ENCODE measurements at places on chromosomes 6 and 20.

- DNase-seq: no peak
Measured at GRCh38 chr20:33649201-33649681, 12.9 kb upstream of the C20orf144 start.

GRCh38 chr20:48461091-48461734, 366.6 kb downstream of the PREX1 start:
- no peak for DNase-seq

DNA sequence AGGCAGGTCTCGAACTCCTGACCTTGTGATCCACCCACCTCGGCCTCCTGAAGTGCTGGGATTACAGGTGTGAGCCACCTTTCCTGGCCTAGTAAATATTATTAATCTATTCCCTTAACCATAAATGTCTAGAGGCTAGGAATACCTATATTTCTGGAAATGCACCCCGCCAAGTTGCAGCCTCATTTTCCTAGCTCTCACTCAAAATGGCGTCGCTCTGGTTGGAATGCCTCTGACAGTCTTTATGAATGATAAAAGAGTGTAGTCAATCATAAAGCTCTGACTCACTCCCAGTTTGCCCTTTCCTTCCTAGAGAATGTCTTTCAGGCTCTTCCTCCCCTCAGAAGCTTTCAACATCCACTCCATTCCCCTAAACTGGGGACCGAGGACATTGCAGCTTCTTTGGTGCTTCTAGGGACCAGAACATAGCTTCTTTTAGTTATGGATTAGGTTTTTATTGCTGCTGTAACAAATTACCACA, 14.1 kb upstream of the TRIM26 start:
- DNase-seq: no peak

GRCh38 chr6:20069021-20069522, 143.2 kb downstream of the MBOAT1 start:
- no peak for DNase-seq

- DNase-seq: no peak
Measured at GRCh38 chr6:44311767-44312166, 1.4 kb downstream of the AARS2 start.

- DNase-seq: peak; percentile 45
Measured at GRCh38 chr20:59912609-59913008, 20.8 kb downstream of the SYCP2 start.

DNA sequence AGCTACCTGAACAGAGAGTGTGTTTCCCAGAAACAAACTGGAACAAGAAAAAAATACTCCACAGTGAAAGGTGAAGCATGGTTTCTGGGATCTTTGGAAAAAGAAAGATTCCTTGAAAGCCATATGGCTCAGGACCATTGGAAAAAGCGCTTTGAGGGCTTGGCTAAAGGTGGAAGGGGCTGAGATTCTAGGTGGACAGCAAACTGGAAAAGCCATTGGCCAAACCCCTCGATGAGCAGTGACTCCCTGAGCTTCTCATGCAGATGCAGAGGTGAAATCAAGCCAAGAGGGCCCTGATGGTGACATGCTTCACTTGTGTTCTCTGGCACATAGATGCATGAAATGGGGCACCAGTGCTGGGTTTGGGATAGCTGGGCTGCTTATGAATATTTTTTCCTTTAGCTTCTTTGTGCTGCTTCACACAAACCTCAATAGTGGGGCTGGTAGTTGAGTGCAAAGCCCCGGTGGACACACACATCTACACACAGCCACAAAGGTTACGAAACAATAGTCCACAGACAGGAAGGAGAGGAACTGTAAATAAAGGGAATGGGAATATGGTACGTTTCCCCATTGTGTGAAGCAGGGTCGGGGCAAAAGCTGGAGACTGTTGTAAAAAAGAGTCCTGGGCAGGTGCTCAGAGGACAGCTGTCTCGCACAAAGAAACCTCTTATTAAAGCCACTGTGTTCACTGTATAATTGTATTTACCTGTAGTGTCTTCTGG, 117.8 kb downstream of the FOXA2 start:
- DNase-seq: no peak

DNA sequence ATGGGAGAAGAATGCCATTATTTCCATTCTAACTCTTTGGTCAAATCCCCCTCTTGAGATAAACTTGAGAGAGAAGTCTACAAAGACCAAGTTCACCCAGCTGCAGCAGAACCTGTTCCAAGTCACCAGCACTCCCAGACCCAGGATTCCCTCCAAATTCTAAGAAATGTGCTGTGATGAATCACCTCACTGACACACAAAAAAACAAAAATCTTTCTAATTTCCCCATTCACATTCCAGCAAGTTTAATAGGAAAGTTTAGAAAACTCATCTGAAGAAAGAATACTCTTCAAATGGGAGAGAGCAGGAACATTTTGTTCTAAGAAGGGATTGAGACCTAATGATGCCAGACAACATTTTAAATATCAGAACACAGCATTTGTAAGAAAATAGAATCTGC, 213.6 kb upstream of the PLCB4 start:
- DNase-seq: no peak

- peak; percentile 81 for DNase-seq
Measured at GRCh38 chr20:1894951-1895673, at the start of gene SIRPA. Gene SIRPA, plus strand, starts transcription at chr20:1895407. Its CDS starts 41 bp downstream, at chr20:1895448.

- DNase-seq: no peak
Measured at GRCh38 chr20:50579511-50579910, 69.3 kb downstream of the PTPN1 start.

DNA sequence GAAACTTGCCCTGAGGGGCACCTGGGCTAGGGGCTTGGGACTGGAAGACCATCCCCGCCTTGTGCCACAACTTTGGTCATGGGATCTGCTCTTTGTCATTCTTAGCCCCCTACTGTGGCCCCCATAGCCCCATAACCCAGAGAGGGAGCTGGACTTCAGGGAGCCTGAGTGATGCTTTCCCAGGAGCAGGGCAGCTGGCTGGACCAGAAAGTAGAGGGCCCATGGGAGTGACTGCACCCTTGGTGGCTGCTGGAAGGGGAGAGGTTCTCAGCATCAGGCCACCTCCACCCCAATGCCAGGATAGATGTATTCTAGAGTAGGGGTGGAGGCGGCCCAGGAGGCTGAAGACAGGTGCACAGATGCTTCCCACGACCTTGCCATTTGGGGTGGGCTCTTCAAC, 5.8 kb upstream of the FAM83D start:
- no peak for DNase-seq

- DNase-seq: no peak
Measured at GRCh38 chr6:88048578-88048977, 937 bp downstream of the SPACA1 start.

GRCh38 chr6:129766959-129767728, 57.2 kb upstream of the ARHGAP18 start:
- peak; percentile 84 for DNase-seq

GRCh38 chr6:70241031-70241430, 61.9 kb downstream of the COL9A1 start:
- DNase-seq: no peak

- no peak for DNase-seq
Measured at GRCh38 chr20:57946559-57947315, 236.9 kb upstream of the PMEPA1 start.

- DNase-seq: no peak
Measured at GRCh38 chr6:145643760-145644159, 91.6 kb downstream of the EPM2A start.

DNA sequence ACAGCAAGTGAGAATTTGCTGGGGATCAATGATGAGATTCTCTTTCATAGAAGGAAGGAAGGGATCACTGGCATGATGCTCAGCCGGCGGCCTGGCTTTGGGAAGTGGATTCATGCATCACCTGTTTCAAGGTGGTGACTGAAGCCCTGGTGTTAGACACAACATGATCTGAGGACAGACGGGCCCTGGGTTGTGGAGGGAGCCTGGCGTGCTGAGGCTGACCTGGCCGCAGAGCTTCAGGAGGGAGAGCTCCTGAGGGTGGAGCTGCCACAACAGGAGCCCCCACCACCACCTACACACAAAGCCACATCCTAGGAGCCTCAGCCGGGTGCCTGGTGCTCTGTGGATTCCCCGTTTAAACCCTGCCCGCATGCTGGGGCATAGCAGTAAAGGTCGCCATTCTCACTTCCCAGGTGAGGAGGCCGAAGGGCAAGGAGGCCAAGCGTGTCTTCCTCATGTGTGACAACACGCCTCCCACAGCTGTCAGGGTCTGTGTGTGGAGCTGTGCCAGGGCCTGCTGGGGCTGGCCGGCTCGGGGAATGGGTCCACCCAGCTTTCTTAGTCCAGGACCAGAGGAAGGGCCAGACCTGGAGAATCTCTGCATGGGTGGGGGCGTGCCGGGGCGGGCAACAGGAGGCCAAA, 107.0 kb downstream of the ERMARD start:
- no peak for DNase-seq

- DNase-seq: peak; percentile 58
Measured at GRCh38 chr20:40781327-40782042, 92.4 kb upstream of the MAFB start.

- no peak for DNase-seq
Measured at GRCh38 chr6:80234908-80235307, 128.4 kb downstream of the BCKDHB start.

- no peak for DNase-seq
Measured at GRCh38 chr6:111472933-111473435, 10.0 kb downstream of the REV3L start.

DNA sequence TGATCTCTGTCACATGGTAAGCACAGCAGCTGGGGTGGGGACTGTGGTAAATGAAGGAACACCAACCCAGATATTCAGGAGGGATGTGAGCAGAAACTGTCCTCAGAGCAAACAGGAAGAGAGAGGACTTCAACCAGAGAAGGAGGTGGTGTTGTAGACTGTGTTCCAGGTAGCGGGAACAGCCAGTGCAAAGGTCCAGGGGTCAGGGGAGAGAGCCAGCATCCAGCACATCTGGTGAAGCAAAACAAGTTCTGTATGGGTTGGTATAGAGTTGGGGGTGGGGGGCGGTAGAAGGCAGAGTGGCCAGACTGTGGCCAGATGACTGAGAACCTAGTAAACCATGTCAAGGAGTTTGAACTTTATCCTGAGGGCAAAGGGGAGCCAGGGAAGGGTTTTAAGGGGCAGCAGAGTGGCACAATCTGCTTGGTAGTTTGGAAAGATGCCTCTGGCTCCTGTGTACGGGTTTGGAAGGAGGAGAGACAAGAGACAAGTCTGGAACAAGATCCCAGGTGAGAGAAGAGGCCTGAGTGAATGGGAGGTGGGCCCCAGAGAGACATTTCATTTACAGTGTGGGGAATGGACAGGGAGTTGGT, 27.8 kb upstream of the TTPAL start:
- no peak for DNase-seq

- no peak for DNase-seq
Measured at GRCh38 chr20:45828589-45828988, 1.5 kb upstream of the TNNC2 start.

- no peak for DNase-seq
Measured at GRCh38 chr6:8074213-8074612, 10.0 kb upstream of the BLOC1S5 start.

GRCh38 chr6:20166210-20166609, 46.1 kb downstream of the MBOAT1 start:
- DNase-seq: no peak

DNA sequence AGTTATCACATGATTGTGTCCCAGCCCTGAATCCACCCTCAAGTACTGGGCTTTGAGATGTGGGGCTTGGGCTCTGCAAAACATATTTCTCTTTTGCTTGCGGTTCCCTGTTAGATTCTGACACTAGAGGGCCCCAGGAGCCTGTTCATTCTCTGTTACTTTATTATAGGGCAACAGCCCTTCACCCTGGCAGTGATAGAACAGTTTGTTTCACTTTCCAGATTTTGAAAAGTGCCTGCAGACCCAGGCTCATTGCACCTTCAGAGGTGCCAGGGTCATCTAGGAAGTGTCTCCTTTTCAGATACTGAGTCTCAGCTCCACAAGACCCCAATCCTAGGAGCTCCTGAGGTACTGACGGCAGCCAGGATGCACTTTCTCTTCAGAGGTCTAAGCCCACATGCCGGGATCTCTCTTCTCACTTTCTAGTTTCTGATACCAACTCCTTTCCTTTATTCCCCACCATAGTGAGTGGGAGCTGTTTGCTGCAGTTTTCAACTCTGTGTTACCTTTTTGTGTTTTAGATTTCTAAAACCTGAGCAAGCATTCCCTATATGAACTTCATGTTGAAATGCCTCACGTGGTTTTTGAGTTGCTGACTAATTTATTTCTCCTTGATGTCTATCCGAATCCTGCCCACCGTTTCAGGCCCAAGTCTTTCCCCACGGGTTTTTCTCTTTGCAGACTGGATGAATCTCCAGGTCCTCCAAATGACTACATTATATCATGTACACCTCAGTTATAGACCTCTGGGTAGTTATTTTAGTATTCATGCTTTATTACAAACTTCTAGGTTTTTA, 10.9 kb downstream of the ABT1 start:
- peak; percentile 76 for DNase-seq

GRCh38 chr6:33107641-33108040, 31.9 kb downstream of the HLA-DPB1 start:
- DNase-seq: no peak

GRCh38 chr6:49052901-49053300, 410.2 kb downstream of the MMUT start:
- DNase-seq: no peak

GRCh38 chr6:56757588-56757984, 114.9 kb upstream of the DST start:
- DNase-seq: peak; percentile 51

DNA sequence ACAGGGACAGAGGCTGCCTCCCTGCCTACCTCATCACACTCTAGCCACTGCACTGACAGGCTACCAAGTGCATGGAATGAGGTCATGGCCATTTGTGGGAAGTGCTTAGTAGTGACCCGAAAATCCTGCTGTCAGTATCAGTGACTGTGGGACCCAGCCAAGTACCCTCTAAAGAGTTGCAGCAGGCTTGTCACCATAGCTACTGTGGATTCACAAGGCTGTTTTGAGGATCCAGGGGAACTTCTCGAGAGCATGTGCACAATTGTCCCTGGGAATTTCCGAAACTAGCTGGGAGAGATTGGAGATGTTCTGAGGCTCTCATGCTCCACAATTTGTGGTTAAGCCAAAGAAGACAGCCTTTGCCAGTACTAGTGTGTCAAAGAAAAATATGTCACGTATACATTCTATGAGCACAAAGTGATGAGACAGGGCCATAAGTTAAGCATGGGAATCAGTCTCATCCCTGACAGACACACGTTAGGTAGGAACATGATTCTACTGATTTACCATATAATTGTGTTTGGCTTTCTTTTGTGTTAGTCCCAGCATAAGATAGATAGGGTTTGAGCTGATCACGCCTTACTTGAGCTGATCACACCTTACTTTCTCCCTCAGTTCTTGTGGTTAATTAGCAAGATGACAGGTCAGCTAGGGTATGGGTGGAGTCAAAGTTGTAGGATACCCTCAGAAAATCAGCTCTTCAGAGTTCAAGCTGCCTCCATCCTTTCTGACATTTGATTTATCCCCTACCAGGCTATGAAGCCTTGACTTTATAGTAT, 42.6 kb upstream of the TMEM170B start:
- no peak for DNase-seq

DNA sequence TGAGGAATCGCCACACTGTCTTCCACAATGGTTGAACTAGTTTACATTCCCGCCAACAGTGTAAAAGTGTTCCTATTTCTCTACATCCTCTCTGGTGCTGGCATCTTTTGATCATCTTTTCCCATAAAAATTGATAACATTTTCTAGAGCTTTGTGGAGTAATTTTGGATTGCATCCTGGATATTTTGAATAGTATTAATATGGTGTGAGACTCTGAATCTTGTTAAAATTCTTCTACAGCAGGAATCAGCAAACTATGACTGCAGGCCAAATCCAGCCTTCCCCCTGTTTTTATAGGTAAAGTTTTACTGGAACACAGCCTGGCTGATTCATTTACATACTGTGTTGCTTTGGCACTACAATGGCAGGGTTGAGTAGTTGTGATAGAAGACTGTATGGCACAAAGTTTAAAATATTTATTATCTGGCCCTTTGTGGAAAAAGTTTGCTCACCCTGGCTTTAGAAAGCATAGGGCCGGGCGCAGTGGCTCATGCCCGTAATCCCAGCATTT, 15.0 kb upstream of the RNF8 start:
- DNase-seq: no peak
